ENCODE measurements at places on chromosomes 5 and 9.
A peak's percentile ranks its signal among the peaks of the same experiment; 100 is the strongest.

DNA sequence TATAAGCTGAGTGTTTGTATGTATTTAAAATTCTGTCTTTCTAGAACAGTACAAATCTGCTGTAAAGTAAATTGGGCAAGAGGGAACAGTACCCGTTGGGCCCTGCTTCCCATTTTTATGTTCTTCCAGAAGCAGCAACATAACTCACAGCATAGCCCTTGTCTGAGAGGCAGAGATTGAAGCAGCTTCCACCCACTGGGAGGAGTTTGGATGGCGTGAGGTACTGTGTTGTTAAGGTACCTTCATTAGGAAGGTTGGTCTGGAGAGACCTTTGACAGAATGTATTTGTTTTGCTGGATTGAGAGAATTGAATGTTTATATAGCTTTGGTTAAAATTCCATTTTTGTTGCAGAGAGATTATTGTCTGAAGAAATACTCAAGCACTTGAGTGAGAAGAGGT is 24.8 kb downstream of the RAI14 start:
- DNase-seq, result no peak

GRCh38 chr5:80101993-80102392 is 66.8 kb downstream of the THBS4 start:
- DNase-seq, result no peak

DNA sequence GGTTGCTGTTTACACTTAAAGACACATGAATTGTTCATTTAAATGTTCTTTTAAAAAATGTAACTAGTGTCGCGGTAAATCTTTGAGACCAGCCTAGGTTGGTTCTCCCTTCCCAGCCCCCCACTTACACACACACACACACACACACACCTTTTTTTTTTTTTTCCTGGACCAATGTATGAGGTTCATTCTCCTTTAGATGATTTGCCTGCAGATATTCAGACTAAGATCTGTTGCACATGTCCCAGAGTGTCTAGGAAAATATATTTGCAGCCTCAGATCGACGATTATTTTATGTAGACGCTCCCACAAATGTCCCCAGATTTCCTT is 4.4 kb upstream of the ELAVL2 start:
- DNase-seq, result no peak

GRCh38 chr5:127838661-127839060 is 135.5 kb downstream of the CCDC192 start:
- DNase-seq, result peak; percentile 38

DNA sequence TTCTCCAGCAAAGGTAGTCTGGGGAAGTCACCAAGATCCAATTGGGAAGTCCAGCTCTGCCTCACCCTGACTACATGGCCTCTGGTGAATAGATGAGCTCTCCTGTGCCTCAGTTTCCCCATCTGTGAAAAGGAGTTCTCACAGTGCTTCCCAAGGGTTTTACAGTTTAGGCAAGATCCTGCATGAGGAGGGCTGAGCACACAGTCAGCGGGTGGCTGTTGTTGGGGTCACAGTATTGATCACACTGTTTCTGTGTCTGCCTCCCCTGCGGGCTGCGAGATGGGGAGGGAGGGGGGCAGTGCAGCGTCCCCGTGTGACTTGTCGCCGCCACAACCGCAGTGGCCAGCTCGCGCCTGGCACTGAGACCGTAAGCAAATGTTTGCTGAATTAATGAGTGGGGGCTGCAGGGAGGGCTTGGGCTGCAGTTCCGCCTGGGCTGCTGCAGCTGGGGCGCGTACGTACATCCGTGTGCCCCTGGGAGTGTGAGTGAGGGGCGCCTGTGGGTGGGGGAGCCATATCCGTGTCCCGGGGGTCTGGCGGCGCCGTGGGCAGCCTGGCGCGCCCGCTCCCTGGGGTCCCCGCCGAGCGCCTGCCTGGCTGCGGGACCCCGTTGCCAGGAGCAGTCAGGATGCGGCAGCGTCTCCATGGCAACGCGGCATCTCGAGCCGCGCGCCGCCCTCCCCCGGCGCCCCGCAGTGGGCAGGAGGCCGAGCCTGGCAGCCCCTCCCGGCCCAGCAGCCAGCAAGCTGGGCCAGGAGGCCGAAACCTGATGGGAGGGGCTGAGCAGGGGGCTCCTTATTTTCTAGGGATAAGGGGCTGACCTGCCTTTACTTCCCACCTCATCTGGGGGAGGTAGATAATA is 31.4 kb upstream of the PSD2 start:
- DNase-seq, result no peak

DNA sequence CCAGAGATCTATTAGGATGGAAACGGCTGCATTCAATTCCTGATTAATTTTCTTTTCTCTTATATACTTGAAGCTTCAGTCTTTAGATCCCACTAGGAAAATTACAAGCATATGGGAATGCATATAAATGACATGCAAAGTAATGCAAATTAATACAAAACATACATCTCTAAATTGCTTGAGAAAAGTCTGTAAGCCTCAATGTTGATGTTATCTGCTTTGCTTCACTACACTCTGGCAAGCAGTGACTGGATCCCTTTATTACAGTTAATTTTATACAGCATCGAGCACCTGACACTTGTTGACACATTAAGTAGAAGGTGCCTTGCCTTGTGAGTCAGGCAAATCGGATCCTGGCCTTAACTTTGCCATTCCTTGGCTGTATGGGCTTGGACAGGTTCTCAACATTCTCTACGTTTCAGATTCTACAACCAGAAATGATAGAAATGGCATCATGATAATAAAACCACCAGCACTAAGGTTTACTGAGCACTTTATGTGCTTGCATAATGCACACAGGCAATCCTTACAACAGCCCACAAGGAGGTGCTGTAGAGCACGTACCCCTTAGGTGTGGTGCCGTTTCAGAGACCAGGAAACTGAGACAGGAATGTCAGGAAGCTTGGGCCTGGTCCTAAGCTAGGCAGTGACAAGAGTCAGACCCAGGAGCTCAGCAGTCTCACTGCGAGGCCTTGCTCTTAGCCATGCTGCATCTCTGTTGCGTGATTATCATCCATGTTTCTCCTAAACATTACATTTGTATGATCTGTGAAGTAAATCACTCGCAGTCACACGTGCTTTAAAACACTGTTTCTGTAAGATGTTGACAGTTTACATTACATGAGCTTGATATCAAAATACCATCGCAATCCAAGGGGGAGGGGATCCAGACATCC is 2.7 kb downstream of the GCNT4 start:
- DNase-seq, result peak; percentile 60

DNA sequence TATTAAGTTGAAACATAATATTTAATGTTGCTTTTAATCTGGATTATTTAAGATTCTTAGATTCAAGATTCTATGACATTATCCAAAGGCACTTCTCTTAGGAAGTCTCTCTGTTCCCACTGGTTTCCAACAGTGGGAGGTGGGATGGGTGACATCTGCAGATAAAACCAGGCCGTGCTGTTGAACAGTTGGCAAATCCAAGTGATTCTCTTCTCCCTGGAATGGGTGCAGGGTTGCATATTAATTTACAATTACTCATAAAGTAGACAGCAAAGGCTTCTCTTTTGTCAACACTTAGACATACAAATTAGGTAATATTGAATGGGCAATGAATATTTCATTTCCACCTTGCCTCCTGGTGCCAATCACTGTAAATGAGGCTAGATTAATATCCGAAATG is 233.7 kb upstream of the IL12B start:
- DNase-seq, result no peak

DNA sequence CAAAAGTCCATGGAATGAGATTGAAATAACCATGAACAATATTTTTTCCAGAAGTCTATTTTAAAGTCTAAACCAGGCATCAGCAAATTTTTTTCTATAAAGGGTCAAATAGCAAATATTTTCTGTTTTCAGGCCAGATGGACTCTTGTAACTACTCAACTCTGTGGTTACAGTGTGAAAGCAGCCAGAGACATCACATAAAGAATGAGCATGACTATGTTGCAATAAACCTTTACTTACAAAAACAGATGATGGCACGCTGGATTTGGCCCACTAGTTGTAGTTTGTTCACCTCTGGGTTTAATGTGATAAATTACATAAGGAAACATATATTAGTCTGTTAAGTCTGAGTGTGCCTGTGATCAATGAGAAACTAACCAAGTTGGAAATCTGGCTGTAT is 319.2 kb downstream of the TRPM3 start:
- peak; percentile 32 for DNase-seq

DNA sequence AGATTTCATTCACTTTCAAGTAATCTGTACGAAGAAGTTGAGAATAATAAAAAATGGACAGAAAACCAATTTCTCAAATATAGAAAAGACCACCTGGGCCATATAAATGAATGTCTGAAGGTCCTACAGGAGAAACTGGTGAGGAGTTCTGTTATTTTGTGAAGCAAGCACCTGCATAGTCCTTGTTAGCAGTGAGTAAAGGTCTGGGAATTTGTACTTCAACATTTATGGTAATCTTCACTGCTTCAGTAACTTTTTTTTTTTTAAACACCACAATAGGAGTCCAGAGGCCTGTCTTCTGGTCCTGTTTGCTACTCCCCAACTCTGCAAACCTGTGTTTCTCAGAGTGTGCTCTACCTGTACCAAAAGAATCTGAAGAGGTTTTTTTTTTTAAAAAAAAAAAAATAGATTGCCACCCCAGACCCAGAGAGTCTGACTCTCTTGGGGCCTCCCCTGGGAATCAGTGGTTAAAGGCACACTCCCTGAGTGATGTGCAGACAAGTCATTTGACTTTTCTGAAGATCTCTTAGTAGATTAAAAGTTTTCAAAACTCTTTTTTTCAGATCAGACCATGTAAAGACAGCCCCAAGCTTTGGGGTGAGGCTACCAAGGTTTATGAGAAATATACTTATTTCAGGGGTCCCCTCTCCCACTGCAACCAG is 55.5 kb downstream of the FAM81B start:
- DNase-seq, result no peak

- DNase-seq, result peak; percentile 47
These were observed 59.0 kb upstream of the BARX1 start for GRCh38 chr9:94014066-94014654.

DNA sequence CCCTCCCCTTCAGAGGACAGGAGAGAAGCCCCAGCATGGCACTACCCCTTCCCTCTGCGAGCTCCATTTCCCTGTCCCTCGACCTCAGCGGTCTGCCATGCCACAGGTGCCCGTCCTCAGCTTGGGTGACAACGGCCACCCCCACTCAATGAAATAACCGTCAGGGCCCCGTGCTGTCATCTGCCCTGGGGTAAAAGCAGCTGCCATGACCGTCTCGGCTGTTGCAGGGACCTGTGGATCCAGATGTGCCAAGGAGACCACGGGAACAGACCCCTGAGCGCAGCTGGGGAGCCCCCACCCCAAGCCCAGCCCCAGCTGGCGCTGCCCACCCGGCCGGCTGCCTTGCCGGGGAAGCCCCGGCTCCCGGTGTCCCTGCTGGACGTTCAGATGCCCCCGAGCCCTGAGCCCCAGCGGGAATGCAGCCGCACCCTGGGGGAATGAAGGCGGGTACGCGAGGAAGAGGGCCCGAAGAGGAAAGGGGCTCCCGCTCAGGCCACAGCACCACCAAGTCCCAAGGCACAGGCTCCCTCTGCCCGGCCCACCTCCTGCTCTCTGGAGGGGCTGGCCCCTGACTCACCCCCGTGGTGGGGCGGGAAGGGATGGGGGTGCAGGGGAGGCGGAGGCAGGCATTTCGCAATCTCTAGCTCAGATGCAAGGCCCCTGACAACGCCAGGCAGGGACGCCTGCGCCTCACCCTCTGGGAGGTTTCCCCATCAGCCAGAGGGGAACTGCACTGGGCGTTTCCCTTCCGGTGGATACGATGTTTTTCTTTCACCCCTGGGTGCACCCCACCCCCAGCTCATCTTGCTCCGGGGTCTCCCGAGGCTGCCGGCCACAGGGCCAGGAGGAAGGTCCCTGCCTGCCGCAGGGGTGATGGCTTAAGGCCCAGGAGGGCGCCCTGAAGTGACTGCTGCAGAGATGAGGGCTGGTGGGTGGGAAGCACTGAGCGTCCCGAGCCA is 49.2 kb downstream of the NACC2 start:
- DNase-seq, result no peak

DNA sequence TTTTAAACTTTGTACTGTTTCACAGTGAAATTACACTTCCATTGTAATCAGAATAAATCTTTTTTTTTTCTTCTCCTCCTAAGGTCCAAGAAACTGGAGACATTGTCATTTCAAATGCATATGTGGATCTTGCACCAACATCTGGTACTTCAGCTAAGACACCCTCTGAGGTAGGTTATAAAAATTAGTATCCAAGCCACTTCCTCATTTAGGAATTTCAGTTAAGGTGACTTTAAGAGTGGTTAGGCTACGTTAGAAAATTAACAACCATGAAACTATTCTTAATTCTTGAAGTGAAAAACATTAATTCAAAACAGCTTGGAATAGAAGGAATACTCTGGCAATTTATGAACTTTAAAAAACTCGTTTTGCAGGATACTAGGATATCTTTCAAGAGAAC is 77.5 kb downstream of the HSD17B4 start:
- DNase-seq, result no peak

DNA sequence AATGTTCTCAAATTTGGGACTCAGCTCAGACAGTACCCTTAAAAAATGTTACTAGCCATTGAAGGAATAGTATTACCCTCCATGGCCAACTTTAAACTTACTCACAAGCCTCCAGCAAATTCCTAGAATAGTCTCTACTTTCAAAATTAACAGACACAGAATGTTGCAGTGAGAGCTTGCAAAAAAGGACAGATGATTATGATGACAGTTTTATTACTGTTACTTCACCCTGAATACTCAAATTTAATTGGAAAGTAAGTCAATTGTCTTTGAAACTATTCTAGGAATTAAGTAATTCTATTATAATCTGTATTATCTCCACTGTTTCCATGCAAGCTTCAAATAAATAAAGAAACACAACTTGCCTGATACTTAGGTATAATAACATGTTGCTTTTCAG is 288.3 kb downstream of the SLF1 start:
- no peak for DNase-seq

- DNase-seq, result no peak
These were observed 417.5 kb upstream of the ADAMTSL1 start for GRCh38 chr9:18056269-18056992.

GRCh38 chr9:132787748-132788159 is 90.3 kb downstream of the AK8 start:
- DNase-seq, result no peak

GRCh38 chr9:37508135-37508833 is 22.5 kb downstream of the POLR1E start:
- DNase-seq, result peak; percentile 9

GRCh38 chr5:117486879-117487391 is 912.3 kb upstream of the SEMA6A start:
- peak; percentile 16 for DNase-seq

GRCh38 chr9:121478816-121479676 is 20.6 kb downstream of the GGTA1 start:
- no peak for DNase-seq

DNA sequence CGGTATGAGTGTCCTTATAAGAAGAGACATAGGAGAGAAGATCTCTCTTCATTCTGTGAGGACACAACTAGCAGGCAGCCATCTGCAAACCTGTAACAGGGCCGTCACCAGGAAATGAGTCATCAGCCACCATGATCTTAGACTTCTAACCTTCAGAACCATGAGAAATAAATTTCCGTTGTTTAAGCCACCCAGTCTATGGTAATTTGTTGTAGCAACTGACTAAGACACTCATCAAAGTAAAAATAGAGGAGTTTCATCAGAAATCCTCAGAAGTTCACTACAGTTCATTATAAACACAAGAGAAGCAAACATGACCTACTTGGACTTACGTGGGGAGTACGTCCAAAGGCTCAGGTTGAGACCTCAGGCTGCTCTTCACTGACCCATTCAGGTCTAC is 357.7 kb downstream of the SEMA5A start:
- DNase-seq, result peak; percentile 52

Data from myocyte (in vitro differentiated cells).